SK-N-SH (cell line): ENCODE measurements at places on chromosomes 11 and 22.

DNA sequence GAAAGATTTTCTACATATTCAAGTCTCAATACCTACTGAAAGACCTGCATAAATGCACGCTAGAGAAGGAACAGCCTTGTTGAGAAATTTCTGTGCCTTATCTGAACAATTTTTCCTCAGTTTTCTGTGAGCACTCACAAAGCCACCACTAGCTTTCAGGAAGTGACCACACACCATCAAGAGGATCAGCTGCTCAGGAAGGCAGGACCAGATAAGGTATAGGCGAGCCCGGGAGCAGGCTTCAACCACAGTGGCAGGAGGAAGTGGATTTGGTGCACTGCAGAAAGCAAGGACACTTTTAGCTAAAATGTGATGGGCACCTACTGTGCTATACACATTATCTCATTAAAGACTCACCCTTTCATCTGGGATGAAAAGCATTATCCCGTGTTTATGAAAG lies 220.8 kb downstream of the RAB38 start:
- DNase-seq: no peak
- H3K4me3 ChIP-seq: no peak overlapping the region
- H3K27me3 ChIP-seq: no peaks in the 10 kb centered on the region
- H3K4me1 ChIP-seq: no peaks in the 10 kb centered on the region

GRCh38 chr11:13336246-13336878 lies 58.8 kb downstream of the BMAL1 start:
- no peak for DNase-seq
- no peaks in the 10 kb centered on the region for H3K27me3 ChIP-seq
- no peaks in the 10 kb centered on the region for H3K36me3 ChIP-seq
- H3K4me3 ChIP-seq: no peak overlapping the region

DNA sequence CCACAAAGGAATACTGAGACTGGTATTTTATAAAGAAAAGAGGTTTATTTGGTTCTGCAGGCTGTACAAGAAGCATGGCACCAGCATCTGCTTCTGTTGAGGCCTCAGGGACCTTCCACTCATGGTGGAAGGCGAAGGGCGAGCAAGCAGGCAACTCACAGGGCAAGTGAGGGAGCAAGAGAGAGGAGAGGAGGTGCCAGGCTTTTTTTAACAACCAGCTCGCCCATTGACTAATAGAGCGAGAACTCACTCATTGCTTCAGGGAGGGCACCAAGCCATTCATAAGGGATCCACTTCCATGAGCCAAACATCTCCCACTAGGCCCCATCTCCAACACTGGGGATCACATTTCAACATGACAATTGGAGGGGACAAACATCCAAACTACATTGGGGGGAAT lies 1.2 kb downstream of the PTS start:
- H3K27ac ChIP-seq: no peak overlapping the region
- peak overlapping the region; percentile 71 for H3K4me3 ChIP-seq
- H3K36me3 ChIP-seq: peaks cover 34% of the 10 kb centered on the region
- no peaks in the 10 kb centered on the region for H3K27me3 ChIP-seq
- peaks cover 14% of the 10 kb centered on the region; the same call in 1 of the 2 replicates for H3K4me1 ChIP-seq
- DNase-seq: no peak

GRCh38 chr22:35996596-35996995 lies 32.0 kb downstream of the RBFOX2 start:
- H3K27me3 ChIP-seq: no peaks in the 10 kb centered on the region
- H3K27ac ChIP-seq: peak overlapping the region; percentile 83; the same call in 1 of the 2 replicates
- H3K4me3 ChIP-seq: no peak overlapping the region
- H3K36me3 ChIP-seq: peaks cover 4% of the 10 kb centered on the region
- peaks cover 8% of the 10 kb centered on the region for H3K4me1 ChIP-seq

DNA sequence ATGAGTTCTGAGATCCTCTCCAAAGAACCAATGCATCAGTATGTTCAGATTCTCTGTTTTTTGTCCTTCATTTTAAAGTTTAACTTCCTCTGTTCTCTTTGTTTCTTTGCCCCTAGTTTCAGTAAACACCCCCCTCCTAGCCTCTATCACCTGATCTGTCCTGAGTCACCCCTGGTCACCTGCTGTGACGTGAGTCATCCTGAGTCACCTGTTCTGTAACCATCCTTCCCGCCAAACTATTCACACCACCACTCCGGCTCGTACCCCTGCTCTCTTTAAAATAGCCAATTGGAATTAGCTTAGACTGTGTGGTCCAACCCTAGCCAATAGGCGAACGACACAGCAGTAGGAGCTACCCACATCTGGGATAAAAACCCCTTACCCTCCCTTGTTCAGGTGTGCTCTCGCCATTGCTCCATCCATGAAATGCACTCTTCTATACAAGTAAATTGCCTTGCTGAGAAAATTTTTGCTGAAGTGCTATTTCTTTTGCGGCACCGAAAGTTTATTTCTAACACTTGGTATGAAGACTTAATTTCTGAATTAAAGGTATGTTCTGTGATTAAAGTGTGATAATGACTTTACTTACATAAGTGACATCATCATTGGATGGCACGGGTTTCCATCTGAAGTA lies 318.4 kb downstream of the AASDHPPT start:
- H3K27me3 ChIP-seq: no peaks in the 10 kb centered on the region
- H3K4me3 ChIP-seq: no peak overlapping the region
- H3K27ac ChIP-seq: no peak overlapping the region
- DNase-seq: no peak
- H3K4me1 ChIP-seq: peaks cover 7% of the 10 kb centered on the region
- H3K36me3 ChIP-seq: no peaks in the 10 kb centered on the region

DNA sequence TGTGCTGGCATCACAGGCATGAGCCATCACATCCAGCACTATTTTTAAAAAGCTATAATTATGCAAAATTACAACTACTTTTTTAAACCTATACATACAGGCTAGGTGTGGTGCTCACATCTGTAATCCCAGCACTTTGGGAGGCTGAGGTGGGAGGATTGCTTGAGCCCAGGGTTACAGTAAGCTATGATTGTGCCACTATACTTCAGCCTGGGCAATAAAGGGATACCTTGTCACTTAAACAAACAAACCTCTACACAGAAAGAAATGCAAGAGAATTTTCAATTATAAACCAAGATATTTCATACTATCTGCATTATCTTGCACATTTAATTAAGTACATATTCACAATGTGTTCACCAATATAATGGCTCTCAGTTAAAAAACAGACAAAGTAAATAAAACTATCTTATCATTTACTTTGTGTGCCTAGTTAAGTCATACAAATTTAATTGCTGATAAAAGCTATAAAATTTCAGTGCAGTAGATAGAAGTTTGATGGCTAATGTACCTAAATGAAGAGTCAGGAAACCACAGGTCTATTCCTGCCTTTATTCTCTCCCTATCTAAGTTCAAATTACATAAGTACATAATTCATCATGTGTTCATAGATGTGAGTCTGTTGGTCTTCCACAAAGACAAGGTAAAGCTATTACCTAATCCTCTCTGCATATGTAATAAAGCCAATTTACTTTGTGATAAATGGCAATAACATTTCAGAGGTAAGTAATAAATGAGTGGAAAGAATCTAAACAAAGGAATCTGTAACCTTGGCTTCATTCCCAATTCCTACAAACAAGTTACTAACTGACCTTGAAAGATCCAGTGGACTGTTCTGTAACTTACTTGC lies 9.0 kb upstream of the RDX start:
- H3K36me3 ChIP-seq: no peaks in the 10 kb centered on the region
- no peaks in the 10 kb centered on the region for H3K27me3 ChIP-seq
- no peak overlapping the region for H3K27ac ChIP-seq
- peak; percentile 37 for DNase-seq

DNA sequence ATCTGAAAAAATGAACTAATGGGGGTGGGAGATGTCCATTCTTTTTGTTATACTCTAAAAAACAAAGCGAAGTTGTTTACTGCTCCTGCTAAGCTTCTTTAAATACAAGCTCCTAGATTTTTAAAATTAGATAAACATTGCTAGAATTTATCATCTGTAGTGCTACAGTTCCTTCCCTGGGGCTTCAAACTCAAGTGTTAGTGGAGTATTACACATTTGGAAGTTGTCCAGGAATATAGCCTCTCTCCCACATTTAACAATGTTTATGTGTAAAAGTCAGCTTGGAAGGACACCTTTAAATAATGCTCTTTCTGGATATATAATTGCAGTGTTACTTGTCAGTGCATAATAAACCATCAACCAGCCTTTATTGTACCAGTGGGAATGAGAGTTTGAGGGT lies 155.5 kb downstream of the SPON1 start:
- no peaks in the 10 kb centered on the region for H3K4me1 ChIP-seq
- H3K36me3 ChIP-seq: no peaks in the 10 kb centered on the region
- no peak overlapping the region for H3K27ac ChIP-seq
- DNase-seq: no peak
- no peaks in the 10 kb centered on the region for H3K27me3 ChIP-seq
- H3K4me3 ChIP-seq: no peak overlapping the region

- H3K27ac ChIP-seq: no peak overlapping the region
- H3K36me3 ChIP-seq: no peaks in the 10 kb centered on the region
- no peak overlapping the region for H3K4me3 ChIP-seq
- H3K27me3 ChIP-seq: no peaks in the 10 kb centered on the region
- no peak for DNase-seq
These were observed 118.2 kb upstream of the CSNK2A3 start for GRCh38 chr11:11471201-11471600.

- no peaks in the 10 kb centered on the region for H3K4me1 ChIP-seq
- H3K27me3 ChIP-seq: no peaks in the 10 kb centered on the region; the same call in 1 of the 2 replicates
- no peak for DNase-seq
- H3K27ac ChIP-seq: peak overlapping the region; percentile 86
- no peaks in the 10 kb centered on the region for H3K36me3 ChIP-seq
These were observed 4.1 kb upstream of the ELFN2 start for GRCh38 chr22:37431366-37431765.

DNA sequence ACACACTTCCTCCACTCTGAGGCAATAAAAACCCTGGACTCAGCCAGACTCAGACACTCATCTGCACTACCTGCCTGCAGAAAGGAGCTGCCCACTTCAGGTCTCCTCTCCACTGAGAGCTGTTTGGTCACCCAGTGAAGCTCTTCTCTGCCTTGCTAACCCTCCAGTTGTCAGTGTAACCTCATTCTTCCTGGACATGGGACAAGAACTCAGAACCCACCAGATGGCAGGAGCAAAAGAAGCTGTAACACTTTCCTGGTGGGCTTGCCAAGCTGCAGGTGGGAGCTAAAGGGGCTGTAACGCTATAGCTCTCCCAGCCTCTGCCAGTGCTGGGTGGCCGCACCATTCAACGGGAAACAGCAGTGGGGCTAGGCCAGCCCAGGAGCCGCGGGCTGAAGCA lies 89.7 kb downstream of the CCDC73 start:
- H3K36me3 ChIP-seq: no peaks in the 10 kb centered on the region
- no peaks in the 10 kb centered on the region; the same call in 1 of the 2 replicates for H3K4me1 ChIP-seq
- no peaks in the 10 kb centered on the region for H3K27me3 ChIP-seq
- H3K4me3 ChIP-seq: no peak overlapping the region
- no peak for DNase-seq
- H3K27ac ChIP-seq: no peak overlapping the region

DNA sequence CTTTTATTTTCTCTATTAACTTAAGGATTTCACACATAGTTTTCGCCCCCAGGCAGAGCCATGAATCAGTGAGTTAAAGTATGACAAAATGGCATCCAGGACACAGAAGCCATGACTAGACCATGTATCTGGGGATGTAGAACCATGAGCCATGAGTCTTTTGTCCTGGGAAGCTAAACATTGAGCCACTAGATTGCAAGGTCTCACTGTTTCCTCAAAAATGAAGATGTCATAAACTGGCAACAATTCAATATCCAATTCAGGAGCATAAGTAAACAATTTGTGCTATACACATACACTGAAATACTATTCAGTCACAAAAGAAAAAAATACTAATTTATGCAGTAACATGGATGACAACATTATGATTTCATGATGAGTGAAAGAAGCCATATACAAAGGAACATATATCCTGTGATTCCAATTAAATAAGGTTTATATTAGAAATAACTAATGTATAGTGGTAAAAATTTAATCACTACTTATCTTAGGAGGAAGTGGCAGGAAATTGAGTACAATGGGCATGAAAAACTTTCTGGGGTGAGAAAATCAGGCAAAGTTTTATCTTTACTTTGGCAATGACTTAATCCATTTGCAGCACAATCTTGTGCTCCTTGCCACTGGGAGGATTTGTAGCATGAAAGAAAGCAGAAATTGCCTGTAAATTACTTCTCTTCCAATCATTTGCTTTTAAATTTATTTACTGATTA lies 28.5 kb upstream of the CARD16 start:
- no peak for DNase-seq
- no peak overlapping the region for H3K4me3 ChIP-seq
- H3K36me3 ChIP-seq: no peaks in the 10 kb centered on the region
- H3K27me3 ChIP-seq: no peaks in the 10 kb centered on the region
- no peak overlapping the region for H3K27ac ChIP-seq

DNA sequence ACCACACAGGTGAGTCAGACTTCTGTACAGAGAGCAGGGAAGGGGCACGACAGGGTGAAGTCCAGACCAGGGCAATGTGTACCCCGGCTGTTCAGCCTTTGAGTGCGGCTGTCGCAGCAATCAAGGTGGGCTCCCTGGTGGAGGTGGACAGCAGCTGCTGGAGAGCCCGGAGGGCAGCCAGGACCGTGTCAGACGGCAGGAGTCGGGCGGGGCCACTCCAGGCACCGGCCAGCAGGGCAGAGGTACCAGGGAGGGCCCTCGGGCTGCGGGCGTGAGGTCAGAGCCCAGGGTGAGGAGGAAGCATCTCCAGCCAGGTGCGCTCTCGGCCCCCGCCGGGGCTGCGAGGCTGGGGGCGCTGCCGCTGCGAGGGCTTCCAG lies 802 bp upstream of the PIM3 start:
- H3K27ac ChIP-seq: peak overlapping the region; percentile 59; the same call in 1 of the 2 replicates
- H3K27me3 ChIP-seq: no peaks in the 10 kb centered on the region
- H3K4me3 ChIP-seq: peak overlapping the region; percentile 77
- peak; percentile 80 for DNase-seq

DNA sequence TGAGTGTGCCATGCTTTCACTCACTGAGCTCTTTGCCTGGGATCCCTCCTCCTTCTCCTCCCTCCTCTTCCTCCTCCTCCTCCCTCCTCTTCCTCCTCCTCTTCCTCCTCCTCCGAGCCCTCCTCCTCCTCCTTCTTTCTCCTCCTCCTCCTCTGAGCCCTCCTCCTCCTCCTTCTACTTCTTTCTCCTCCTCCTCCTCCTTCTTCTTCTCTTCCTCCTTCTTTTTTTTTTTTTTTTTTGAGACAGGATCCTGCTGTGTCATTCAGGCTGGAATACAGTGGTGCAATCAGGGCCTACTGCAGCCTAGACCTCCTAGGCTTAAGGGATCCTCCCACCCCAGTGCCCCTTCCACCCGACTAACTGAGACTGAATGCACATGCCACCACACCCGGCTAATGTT lies 62.3 kb downstream of the DEUP1 start:
- no peak overlapping the region for H3K4me3 ChIP-seq
- DNase-seq: no peak
- no peaks in the 10 kb centered on the region for H3K4me1 ChIP-seq
- H3K27ac ChIP-seq: no peak overlapping the region

- DNase-seq: no peak
- H3K27ac ChIP-seq: no peak overlapping the region
- no peaks in the 10 kb centered on the region; the same call in 1 of the 2 replicates for H3K4me1 ChIP-seq
- H3K4me3 ChIP-seq: no peak overlapping the region
- no peaks in the 10 kb centered on the region for H3K36me3 ChIP-seq
These were observed 9.3 kb downstream of the SLC37A2 start for GRCh38 chr11:125072218-125072960.
